ENCODE measurements at places on chromosomes 2 and 18.

DNA sequence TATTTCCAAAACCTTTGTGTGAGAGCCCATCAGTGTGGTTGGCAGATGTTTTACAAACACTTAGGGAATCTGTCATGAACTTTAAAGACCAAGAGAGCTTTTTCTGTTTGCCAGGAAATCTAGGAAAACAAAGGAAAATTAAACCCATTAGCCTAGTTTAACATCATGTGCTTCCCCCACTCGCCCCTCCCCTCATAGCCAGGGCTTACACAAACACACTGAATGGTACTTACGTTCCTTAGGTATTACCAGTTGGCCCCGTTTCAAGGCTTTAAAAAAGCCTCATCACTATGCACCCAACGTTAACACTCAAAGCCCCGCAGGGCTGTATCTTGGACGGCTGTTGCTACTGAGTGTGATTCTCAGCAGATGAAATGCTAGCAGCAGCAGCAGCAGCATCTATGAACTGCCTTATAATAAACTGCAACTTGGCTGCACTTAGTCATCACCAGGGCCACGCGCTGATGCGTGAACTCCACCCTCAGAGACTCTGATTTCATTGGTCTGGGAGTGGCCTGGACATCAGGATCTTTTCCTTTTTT, 20.1 kb upstream of the TTC39C start:
- peak; percentile 91 for DNase-seq

GRCh38 chr2:240523451-240524281, 34.1 kb downstream of the ANKMY1 start:
- no peak for DNase-seq

GRCh38 chr18:27839141-27839540, 337.8 kb downstream of the CDH2 start:
- DNase-seq: peak; percentile 89

GRCh38 chr2:217444932-217445331, 557.9 kb downstream of the TNS1 start:
- no peak for DNase-seq

DNA sequence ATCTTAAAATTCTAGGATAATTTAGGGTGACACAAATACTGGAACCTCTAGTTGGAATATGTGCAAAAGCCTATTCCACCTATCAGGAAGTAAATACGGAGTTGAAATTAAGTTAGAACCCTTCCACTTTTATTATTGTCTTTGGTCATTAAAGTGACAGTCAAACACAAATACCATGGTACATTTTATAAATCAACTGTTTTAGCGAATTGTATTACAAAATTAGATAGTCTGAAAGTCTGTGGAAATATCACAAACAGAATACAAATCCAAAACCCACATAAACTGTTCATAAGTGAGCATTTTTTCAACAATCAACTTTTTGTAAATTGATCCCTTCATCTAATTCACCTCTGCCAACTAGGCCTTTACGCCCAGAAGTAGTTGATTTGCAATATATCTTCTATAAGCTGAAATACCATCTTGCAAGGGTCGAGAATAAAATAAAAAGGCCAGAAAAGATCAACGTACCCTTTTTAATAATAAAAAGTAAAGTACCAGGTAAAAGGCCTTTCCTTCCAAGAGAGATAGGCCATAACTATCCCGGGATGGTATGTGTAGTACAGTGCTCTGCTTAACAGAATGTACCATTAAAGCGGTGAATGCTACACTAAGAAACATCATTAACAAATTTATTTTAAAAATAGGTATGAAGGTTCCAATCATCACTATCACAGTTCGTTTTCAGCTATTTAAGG, 1.3 kb downstream of the USP34 start:
- DNase-seq: peak; percentile 9

GRCh38 chr2:197072533-197072932, 146.0 kb upstream of the PGAP1 start:
- peak; percentile 15 for DNase-seq

DNA sequence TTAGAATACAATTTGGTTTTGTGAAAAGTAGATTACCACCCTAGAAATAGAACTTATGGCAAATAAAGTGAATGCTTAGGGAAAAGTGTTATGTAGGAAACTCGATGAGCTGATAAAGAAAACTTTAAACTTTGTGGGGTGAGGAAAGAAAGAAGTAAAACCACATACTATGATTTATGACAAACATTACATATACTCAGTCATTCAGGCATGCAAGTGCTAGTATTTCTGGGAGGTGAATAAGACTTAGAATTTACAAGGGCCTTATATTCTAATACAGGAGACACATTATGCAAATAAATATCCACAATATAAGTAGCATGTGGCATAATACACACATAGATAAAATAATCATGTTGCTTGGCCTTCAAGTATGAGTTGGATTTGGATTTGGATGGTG, 618.1 kb downstream of the XIRP2 start:
- DNase-seq: peak; percentile 35

- no peak for DNase-seq
Measured at GRCh38 chr2:95354925-95355324, 47.6 kb upstream of the FAHD2A start.

GRCh38 chr18:22005191-22005841, 164.1 kb upstream of the GATA6 start:
- no peak for DNase-seq

DNA sequence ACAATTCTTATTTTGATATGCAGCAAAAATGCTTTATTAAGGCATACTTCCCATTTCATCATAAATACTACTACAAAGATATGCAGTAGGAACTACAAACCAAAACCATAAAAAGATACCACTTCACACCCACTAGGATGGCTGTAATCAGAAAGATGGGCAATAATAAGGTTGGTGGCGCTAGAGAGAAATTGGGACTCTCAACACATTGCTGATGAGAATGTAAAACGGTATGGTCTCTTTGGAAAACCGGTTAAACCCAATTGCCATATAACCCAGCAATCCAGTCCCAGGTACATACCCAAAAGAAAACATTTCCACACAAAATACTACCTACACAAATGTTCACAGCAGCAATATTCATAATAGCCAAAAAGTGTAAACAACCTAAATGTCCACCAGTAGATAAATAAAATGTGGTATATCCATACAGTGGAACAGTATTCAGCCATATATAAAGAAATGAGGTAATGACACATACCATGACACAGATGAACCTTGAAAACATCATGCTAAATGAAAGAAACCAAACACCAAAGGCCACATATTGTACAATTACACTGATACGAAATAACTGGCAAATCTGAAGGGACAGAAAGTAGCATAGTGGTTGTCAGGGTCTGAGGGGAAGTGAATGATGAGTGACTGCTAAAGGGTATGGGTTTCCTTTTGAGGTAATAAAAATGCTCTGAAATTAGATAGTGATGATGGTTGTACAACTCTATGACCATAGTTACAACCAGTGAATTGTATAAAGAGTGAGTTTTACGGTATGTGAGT, 12.7 kb downstream of the SP3 start:
- DNase-seq: no peak
